Psoas muscle (tissue), 8 donors: ENCODE measurements at places on chromosomes 3 and 15. TPM values are rescaled to one million over a fixed set of nuclear protein-coding genes. Genes with fewer than 3 reads are reported as not detected.
A peak's percentile ranks its signal among the peaks of the same experiment; 100 is the strongest.

GRCh38 chr3:30428251-30428650 is 178.2 kb upstream of the TGFBR2 start:
- DNase-seq, result no peak

DNA sequence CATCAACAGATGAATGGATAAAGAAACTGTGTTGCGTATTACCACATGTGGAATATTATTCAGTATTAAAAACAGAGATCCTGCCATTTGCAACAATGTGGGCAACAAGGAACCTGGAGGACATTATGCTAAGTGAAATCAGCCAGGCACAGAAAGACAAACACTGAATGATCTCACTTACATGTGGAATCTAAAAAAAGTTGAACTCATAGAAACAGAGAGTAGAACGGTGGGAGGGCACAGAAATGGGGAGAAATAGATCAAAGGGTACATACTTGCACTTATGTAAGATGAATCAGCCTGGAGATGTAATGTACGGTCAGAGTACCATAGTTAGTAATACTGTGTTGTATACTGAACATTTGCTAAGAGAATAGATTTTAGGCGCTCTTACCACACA is 29.8 kb upstream of the MUC13 start:
- DNase-seq, result no peak

- DNase-seq, result no peak
Observed at GRCh38 chr3:38725726-38726419, 76.4 kb upstream of the SCN5A start.

The PLCH1 gene
- polyA plus RNA-seq, result 0.06 TPM

The ZNF620 gene
- polyA plus RNA-seq, result 2.6 TPM

DNA sequence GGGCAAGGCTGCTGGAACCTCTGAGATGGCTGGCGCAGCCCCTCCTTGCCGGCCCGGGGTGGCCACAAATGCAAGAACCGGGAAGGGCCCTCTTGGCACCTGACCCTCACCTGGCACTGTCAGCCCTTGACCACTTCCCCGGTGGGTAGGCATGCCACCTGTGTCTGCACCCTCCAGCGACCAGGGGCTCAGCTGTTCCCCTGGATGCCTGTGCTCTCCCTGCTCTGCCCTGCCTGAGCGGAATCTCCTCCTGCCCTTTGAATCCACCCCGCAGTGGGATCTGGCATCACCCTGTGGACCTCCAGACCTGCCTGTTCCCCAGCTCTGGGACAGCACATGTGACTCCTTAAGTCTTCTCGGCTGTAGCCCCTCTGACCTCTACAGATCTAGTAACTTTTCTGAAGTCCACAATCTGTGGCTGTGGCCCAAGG is 26.1 kb upstream of the FGD5 start:
- DNase-seq, result peak; percentile 54

DNA sequence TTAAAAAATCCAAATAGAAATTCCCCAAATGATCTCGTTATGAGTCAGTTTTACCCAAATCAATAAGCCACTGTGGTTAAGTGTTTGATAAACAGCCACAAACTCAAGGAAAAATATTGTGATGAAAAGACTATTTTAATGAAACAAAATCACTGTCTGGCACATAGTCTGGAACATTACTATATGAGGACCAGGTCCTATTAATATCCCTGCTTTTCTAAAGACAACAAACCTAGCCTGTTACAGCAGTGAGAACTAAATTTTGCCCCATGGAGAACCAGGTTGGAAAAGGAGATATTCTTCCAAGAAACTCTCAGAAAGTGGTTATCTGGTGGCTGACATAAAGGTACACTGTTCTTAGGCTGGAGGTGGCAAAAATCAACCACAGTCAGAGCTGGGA is 27.7 kb upstream of the ZNF385D start:
- no peak for DNase-seq

- no peak for DNase-seq
Observed at GRCh38 chr3:15151166-15151565, 52.2 kb upstream of the RBSN start.

DNA sequence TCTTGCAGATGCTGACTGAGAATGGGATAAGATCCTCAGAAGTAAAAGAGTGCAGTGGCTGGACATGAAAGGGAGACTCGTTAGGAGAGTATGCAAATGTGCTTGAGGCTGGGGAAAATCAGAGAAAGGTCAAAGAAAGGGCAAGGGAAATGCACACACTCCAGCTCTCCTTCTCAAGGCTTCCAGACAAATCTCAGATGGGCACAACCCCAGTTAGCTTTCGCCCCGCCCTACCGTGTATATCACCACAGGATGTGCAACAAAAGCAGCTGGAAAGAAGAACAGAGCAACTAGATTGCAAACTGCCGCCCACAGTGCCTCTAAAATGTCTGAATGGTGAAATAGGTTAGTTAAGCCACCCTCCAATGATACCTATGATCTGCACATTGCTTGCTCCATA is 63.9 kb downstream of the CERS3 start:
- no peak for DNase-seq

DNA sequence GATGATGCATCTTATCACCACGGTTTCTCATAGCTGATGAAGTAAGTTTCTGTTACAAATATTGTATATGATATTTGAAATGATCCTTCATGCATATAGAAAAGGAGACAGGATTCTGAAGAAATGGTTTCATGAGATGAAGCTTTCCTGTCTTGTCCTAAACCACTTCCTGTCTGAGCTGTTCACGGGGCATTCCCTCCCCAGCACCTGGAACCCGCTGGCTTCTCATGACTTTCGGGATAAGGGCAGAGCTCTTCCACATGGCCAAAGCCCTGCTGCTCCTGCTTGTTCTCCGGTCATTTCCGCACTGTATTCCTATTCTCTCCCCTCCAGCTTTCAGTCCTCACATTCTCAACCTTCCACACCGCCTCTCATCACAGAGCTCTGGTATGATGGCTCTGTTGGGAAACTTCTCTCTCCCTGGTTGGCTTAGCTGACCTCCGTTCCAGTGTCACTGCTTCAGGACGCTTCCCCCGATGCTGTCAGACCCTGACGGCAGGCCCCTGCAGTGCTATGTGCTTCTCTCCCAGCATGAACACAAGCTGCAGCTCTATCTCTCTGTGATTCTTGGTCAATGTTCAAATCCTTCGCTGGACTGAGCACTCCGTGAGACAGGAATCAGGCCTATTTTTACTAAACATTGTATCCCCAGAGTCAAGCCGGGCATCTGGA is 86.9 kb upstream of the HERC1 start:
- no peak for DNase-seq

DNA sequence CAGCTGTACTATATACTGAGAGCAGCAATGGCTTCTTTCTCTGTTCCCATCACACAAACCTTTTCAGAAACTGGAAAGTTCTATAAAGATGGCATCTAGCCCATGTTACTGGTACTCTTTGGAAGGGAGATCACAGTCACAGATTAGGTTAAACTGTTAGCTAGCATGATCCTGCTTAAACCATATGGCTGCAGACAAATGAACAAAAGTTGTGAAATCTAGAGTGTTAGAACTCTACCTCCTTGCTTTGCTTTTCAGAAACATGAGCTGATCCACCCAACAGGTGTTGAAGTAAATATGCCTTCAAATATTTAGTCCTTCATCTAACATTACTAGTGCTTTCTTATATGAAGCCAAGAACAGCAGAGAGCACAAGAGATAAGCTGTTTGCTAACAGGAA is 102.6 kb downstream of the SNRK start:
- no peak for DNase-seq

GRCh38 chr3:25427563-25427941 is 511 bp upstream of the RARB start:
- no peak for DNase-seq

The CPB1 gene
- polyA plus RNA-seq, result 2.0 TPM

DNA sequence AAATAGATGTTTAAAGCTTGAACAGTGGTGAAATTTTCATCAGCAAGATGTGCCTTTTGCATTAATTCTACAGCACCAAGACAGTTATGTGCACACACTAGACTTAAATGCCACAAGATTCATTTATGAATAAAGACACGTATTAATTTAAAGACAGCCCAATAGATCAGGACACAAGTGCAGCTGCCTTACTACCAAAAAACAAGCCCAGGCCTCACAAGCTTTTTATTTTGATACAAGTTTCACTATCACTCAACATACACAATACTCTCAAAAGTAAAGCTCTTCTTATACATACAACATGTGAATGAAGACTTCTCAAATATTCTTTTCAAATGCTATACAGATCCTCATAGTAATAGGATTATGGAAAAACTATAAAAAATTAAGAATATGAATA is 2.4 kb downstream of the ACAP2 start:
- DNase-seq, result no peak

The AVEN gene
- 20.9 TPM for polyA plus RNA-seq

The CCR2 gene
- polyA plus RNA-seq, result 0.27 TPM

The C2CD4A gene
- polyA plus RNA-seq, result 0.19 TPM

DNA sequence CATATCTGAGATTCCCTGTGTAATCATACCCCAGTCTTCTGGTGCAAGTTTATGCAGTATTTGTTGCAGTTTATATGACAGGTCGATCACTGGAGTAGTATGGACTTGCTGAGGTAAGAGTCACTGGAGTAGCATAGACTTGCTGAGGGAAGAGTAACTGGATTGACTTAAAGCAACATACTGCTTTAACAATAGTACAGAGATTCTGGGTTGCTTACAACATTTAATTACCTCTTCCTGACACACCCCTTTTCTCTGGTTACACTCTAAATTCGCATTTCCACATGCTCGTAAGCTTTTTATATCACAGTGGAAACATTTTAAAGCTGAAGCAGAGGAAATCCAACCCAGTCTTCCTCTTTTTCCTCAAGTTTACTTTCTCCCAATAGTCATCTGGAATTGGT is 11.8 kb downstream of the AAGAB start:
- no peak for DNase-seq

DNA sequence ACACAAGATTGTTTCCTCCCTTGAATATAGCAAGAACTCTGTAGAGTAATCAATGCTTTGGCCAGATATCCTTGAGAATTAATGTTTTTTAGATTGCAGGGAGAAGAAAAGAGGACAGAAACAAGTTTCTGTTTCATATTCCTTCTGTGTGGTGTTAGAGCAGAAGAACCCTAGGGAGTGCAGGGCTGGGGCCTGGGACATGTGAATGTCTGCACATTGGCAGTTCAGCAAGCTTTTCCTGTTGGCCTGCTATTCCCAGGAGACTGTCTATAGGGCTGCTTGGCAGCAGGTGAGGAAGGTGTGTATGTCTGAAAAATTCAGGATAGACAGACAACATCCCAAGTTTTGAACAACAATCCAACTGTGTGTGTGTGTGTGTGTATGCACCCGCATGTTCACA is 13.6 kb upstream of the CNBP start:
- DNase-seq, result no peak

DNA sequence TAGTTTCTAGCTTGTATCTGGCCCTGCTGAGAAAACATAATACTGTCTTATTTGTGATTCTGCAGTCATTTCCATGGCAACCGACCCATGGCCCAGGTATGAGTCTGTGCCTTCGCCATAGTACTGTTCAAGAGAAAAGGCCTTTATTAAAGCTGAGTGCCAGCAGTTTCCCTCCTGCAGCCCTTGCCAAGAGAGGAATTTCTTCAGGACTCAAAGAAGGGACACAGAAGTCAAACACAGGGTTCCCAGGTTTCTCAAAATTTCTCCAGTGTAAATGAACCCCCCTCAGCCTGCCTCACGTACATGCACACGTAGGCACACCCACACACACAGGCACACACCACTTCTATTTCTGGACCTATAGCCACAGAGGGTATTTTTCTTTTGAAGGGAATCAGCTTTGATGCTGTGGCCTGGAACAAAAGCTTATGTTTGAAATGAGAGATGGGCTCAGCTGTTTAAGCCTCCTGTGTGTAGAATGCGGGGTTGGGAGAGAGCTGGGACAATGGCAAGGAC is 269.2 kb downstream of the PDCD6IP start:
- no peak for DNase-seq

DNA sequence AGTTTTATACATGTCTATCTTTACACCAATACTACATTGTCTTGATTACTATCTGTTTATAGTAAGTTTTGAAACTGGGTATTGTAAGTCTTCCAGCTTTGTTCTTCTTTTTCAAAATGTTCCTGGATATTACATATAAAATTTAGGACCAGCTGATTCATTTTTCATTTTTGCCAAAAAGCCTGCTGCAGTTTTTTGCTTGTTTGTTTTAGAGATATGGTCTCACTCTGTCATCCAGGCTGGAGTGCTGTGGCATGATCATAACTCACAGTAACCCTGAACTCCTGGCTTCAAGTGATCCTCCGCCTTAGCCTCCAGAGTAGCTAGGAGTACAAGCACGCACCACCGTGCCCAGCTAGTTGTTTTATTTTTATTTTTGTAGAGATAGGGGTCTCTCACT is 20.4 kb upstream of the AP4E1 start:
- DNase-seq, result no peak

DNA sequence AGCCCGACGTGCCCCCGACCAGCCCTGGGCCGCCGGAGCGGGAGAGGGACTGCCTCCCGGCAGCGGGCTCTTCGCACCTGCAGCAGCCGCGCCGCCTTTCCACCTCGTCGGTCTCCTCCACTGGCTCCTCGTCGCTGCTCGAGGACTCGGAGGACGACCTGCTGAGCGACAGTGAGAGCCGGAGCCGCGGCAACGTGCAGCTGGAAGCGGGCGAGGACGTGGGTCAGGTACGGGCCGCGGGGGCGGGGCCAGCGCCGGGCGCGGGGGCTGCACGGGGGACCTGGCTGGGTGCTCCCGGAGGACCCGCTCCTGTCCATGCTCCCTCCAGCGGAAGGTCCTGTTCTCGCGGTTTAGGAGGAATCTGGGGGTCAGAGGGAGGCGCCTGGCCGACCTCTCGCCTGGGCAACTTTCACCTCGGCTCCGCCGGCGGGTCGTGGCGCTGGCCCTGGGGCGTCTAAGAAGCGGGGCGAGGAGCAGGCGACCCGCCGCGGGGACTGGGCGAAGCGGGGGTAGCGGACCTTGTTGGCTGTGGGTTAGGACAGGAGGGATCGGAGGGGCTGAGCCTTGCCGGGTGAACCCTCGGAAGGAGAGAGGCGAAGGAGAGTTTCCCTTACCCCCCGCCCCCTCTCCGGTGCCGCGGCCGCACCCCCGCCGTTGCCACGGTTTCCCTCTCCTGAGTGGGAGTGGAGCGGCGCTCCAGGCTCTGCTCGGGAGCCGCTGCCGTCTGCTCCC is 682 bp downstream of the ITPKA start:
- DNase-seq, result no peak

The FBXW12 gene
- polyA plus RNA-seq, result 0.01 TPM

DNA sequence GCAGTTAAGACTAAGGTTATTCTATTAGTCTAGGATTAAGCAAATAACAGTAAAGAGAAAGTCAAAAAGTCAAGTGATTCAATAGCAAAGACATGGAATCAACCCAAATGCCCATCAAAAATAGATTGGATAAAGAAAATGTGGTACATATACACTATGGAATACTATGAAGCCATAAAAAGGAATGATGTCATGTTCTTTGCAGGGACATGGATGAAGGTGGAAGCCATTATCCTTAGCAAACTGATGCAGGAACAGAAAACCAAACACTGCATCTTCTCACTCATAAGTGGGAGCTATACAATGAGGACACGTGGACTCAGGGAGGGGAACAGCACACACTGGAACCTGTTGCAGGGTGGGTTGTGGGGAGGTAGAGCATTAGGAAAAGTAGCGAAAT is 29.0 kb downstream of the UNC13C start:
- DNase-seq, result no peak

- DNase-seq, result no peak
Observed at GRCh38 chr15:63010920-63011693, 31.4 kb upstream of the TPM1 start.
